Central memory CD4-positive, alpha-beta T cell (primary cell): ENCODE measurements at places on chromosomes 1 and 21.

DNA sequence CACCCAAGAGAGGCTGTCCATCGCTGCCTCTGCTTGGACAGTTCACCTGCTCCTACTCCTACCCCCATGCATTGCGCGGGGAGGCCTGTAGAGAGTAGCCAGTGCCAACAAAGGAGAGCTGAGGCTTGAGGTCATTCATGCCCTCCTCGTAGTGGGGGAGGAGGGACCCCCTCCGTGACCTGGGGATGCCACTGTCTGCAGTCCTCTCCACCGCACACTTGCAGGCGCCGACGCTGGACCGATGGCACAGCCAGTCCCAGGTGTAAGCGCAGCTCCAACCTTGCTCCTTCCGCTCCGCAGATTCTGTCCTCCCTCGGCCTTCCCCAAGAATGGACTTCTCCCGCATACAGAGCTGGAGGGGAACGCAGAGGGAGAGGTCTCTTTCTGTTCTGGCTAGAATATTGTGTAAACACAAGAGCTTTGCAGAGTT is 672 bp upstream of the PHLDA3 start:
- DNase-seq: no peak

GRCh38 chr1:23824711-23825075 is 536 bp downstream of the HMGCL start:
- no peak for DNase-seq

DNA sequence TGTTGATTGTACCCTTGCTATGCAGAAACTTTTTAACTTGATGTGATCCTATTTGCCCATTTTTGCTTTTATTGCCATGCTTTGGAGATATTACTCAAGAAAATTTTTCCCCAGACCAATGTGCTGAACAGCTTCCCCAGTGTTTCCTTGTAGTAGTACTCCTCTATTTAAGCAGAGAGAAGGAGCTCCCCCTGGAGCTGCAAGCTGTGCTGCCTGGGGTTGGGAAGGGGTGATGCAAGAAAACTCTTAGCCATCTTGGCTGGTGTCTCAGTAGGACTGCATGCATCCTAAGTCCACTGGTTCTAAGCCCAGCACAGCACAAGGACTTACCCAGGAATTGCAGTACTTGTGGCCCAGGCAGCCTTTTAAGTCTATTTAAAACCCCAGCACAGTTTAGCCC is 121.6 kb downstream of the NTMT2 start:
- DNase-seq: no peak

DNA sequence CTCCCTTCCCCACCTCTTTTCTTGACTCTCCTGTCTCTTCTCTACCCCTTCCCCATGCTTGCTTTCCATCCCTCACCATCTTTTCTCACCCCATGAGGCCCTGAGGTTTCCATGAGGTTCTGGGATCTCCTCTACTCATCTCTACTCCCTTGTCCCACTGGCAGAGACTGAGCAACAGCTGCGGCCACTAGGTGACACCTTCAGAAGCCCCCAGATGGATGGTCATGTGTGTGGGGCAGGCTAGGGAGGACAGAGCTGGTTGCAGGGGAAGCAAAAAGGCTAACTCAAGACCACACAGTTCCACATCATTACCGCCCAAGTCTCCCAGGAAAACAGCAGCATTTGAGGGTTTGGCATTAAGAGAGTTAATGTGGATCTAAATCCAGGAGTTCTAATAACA is 45.0 kb downstream of the LRRN2 start:
- DNase-seq: no peak
